ENCODE measurements at places on chromosomes 16 and 17.

DNA sequence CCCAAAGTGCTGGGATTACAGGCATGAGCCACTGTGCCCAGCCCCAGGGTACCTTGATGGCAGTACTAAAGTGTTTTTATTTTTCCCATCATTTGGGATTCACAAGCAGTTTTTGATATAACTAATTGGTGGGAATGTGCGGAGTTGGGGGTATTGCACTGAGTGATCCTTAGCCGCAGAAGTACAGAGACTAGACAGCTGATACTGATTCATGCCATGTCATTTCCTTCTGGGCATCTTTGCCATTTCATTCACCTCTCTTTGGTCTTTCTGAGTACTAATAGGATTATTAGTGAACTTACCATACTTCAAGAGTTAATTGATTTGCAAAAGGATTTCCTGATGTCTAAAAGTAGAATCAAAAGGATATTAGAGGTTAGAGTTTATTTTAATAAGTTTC, 9.7 kb downstream of the NMT1 start:
- no peak for DNase-seq

DNA sequence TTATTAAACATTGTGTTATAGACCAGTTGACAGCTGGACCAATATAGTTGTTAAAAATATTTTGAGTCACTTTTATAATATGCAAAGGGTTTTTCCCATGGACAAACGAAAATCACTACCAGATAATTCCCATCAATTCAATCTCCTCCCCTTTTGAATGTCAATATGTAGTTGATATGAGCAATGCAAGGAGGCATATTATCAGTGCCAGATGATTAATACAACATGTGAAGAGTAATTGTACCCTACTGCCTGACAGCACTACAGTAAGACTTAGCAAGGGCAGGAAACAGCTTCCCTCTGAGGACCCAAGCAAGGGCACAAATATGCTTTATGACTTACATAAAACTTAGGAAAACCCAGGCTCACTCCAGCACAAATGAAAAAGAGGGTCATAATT, 17.3 kb downstream of the KANSL1 start:
- DNase-seq, result no peak

GRCh38 chr17:40171750-40172149, 5.5 kb upstream of the RAPGEFL1 start:
- no peak for DNase-seq

DNA sequence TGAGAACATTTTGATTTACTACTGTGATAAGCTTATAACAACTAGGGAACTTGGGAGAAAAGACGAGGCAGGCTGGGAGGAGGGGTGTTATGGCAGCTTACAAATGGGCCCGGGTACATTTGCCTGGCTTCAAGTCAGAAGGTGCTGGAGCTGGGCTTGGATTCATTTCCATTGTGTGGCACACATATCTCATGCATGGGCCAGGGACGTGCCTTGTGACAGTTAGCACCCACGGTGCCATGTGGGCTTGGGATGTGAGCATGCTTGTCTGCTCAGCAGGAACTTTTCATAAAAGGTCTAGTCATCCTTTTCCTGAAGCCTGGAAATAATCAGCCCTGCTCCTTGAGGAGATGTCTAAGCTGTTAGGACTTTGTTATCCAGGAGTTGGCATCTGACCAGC, 572.2 kb downstream of the CDH13 start:
- no peak for DNase-seq

DNA sequence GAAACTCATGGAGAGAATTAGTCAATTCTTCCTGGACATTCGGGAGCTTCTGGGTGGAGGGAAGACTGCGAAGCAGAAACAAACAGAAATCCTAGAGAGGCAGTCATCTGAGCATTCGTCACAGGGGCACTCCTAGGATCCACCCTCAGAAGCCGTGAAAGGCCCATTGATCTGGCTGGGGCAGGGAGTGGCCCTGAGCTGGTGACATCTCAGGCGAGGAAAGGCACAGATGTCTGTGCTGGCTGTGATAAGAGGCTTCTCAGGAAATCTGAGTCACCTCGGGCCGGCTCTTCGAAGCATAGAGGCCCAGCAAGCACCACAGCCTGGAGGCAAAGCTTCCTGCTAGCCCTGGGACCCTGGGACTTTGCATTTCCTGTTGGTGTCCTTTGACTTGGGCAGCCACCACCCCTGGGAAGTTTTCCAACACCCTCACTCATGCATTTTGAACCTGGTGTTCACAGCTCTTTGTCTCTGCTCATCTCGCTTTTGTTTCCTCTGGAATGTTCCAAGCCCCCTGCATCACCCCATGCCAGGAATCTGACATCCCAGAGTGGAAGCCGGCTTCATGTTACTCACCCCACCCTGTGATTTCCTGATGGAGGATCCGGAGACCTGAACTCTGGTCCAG, 23.3 kb upstream of the CDRT4 start:
- DNase-seq, result no peak

- no peak for DNase-seq
Measured at GRCh38 chr17:17298108-17298507, 5.1 kb upstream of the NT5M start.

GRCh38 chr17:61335105-61335844, 64.4 kb upstream of the TBX2 start:
- DNase-seq, result no peak

DNA sequence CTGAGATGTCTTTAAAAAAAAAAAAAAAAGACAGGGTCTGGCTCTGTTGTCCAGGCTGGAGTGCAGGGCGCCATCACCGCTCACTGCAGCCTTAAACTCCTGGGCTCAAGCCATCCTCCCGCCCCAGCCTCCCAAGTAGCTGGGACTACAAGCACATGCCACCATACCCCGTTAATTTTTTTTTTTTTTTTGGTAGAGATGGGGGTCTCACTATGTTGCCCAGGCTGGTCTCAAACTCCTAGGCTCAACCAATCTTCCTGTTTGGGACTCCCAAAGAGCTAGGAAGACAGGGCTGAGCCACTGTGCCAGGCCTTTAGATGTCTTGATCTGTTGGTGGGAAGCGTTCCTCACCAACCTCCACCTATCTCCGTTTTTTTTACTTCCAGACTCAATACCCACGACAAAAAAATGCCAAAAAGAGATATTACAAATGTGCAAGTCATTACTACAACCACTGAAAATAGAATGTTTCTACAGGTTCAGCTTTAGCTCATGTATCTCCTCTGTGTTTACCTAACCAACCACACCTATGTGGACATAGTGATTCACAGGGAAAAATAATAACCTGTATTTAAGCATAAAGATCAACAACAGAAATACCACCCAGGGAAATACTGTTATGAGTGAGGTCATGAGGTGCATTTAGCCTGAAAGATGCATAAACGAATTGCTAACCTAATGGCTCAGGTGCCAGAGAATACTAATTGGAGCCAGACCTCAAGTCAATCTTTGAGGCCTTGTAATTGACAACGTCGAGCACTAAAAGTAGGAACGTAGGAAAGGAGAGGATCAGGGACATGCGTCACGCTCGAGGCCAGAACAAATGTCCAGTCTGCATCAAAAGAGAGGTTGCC, 22.6 kb downstream of the NACA2 start:
- no peak for DNase-seq

- DNase-seq, result no peak
Measured at GRCh38 chr16:49688036-49688697, 167.7 kb downstream of the ZNF423 start.

- no peak for DNase-seq
Measured at GRCh38 chr17:33873201-33873617, 381.9 kb upstream of the CCL2 start.

DNA sequence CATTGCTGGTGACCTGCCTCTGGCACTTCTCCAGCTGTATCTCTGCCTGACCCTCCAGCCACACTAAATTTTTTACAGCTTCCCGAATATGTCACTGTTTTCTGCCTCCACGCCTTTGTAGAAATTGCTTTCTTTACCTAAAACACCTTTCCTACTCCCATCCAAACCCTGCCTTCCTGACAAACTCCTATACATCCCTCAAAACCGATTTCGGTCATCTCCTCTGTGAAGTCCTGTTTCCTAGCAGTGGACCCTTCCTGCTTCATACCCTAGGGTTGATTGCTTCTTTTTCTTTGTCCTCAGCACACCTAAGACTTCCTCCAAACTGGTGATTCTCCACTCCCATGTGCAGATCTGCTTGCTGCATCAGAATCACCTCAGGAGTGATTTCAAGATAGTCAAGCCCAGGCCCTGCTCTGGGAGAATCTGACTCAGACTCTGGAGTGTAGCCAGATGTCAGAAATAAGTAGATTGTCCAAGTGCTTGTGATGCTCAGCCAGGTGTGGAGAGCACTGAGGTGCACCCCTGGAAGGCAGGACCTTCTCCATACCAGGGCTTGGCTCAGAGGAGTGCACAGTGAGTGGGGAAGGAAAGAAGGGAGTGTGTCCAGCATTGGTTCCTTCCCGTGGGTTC, 184.2 kb downstream of the COPRS start:
- no peak for DNase-seq

DNA sequence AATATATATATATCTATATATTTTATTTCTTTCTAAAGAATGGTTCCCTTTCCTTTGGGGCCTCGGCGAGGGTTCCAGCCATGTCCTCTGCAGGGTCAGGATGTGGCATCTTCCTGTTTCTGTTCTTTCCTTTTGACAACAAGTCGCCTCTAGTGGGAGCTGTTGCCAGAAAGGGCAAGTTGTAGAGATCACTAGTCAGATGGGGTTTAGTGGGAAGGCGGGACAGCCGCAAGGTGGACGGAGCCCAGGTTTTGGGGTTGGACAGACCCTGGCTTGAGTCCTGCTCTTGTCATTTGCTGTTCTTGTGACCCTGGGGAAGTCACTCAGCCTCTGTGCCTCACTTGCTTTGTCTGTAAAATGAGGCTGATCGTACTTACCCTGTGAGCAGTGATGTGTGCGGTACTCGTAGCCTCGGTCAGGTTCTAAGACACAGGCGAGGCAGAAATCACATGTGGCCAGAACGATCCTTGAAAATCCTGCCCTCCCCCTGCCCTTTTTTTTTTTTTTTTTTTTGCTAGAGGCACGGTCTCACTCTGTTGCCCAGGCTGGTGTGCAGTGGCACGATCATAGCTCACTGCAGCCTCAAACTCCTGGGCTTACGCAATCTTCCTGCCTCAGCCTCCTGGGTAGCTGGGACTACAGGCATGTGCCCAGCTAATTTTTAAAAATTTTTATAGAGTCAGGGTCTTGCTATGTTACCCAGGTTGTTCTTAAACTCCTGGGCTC, 80.1 kb downstream of the ABCC6 start:
- no peak for DNase-seq

DNA sequence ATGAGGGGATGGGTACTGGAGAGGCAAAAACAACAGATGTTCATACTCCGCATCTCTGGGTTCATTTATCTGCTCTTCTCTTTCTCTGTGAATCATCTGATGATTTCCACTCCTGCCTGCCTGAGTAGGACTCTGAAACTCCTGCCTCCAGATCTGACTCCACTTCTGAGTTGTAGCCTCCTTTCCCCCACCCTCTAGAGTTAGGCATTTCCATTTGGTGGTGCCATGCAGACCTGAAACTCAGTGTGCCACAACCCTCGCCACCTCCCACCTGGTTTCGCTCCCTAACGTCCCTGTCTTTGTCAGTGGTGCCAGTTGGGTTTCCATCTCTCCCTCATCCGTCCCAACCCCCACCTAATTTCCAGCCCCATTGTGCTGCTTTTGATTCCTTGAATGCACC, 126.2 kb downstream of the PRKCB start:
- DNase-seq, result no peak

- no peak for DNase-seq
Measured at GRCh38 chr17:40791787-40792436, 7.8 kb downstream of the KRT28 start.

- no peak for DNase-seq
Measured at GRCh38 chr17:34299956-34300577, 14.5 kb downstream of the CCL11 start.

DNA sequence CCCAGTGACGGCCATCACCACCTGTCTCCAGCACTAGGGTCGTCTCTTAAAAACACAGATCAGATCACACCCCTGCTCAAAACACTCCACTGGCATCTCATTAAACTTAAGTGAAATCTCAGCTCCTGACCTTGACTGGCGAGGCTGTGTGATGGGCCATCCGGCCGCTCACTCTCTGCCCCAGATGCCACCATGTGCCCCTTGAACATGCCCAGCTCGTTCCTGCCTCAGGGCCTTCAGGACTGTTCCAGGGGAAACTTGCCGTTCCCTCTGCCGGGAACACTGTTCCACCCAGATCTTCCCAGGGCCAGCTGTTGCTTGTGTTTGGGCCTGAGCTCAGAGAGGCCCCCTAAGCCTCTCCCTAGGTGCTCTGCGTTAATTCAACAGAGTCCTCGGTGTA, 39.4 kb downstream of the RPH3AL start:
- no peak for DNase-seq

All from CD4-positive, alpha-beta T cell treated with Interleukin-6 at 100 ng/mL for 8 hours (primary cell).